ENCODE measurements at places on chromosomes 2 and 18.

- DNase-seq = no peak
Observed at GRCh38 chr2:190910341-190911136, 29.9 kb downstream of the GLS start.

DNA sequence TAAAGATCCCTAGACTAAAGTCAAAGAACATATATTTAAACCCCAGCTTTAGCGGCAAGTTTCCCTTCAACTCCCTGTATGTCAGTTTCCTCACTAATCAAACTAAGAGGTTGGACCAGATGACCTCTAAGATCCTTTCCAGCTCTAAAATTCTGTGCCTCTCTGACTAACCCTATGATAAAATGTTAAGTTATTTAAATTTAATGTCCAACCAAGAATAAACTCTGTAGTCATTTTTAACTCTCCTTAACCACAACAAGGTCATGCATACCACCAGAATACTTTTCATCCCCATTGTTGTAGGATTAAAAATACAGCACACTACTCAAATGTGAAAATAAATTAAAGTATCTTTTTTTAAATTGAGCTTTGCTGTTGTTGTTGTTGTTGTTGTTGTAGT, 5.2 kb upstream of the PDE1A start:
- no peak for DNase-seq

DNA sequence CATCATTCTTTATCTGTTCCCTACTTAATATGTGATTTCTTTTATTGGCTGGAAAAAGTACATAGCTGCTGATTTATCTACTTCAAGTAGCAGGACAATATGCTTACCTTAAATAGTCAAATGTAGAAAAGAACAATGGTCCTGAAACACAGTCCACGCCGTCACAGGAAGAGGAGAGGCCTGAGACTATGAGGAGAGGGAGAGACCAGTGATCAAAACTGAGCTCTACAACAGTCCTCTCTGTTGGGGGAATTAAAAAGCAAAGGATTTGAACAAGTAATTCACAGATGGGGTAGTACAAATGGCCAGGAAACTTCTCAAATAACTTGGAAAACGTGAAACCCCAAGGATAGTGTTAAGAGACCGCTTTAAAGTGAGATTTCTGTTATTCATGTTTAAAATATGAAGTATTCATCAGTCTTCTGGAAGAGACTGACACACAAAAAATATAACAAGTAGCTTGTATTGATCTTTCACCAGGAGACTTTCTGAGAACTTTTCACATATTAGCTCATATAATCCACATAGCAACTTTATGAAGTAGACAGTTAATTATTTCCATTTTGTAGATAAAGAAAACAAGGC, 20.2 kb downstream of the SCYGR8 start:
- no peak for DNase-seq

DNA sequence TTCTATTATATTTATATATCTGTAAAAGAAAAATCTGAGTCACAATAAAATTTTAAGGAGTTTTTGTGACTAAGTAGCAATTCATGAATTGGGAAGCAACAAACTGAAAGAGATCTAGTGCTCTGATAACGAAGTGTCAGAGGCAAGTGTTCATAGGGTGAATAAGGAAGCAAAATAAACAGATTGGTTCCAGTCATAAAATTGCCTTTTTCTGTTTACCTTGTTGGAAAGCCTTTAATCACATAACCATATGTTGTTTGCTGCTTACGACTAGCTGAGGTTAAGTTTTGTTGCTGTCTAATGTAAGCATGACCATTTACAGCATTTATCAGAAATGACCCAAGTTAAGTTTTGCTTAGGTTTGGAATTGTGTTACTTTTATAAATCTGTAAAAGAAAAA, 358.9 kb downstream of the ARL6IP6 start:
- DNase-seq = no peak

DNA sequence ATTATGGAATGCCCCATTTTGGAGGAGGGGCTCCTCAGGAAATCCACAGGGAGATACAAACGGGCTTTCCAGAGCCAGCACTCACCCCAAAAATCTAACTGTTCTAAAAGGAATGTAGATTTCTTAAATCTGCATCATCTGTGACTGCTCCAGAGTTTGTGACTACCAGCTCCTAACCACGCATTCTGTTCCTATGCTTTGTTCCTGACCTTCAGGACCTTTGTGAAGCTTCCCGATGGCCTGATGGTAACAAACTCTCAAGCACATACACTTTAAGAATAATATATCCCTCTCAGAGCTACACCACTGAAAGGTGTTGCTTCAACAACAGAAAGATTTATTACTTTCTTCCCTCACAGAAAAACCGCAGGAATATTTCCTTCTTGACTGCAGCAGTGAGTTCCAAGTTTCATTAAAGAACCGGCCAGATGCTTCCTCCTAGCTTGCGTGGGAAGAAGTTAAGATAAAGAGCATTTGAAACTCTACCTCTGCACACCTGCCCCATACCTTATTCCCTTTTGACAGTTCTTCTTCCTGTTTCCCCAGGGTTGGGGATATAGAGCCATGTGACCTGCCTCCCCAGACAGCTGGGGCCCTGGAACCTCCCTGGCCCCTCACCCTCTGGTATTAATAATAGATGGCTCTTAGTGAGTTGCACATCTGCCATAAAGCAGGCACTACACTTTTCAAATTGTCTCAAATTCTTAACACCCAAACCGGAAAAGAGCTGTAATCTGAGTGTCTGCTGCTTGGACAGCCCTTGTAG, 40.2 kb upstream of the EML4 start:
- DNase-seq = no peak

GRCh38 chr2:118582058-118582457, 265.4 kb downstream of the EN1 start:
- DNase-seq = no peak

- no peak for DNase-seq
Observed at GRCh38 chr2:30159766-30160165, 13.0 kb downstream of the YPEL5 start.
